ENCODE measurements at places on chromosomes 11 and 22.
A peak's percentile ranks its signal among the peaks of the same experiment; 100 is the strongest.

- DNase-seq = no peak
These were observed 6.3 kb downstream of the PPP2R1B start for GRCh38 chr11:111759778-111760407.

GRCh38 chr11:26348776-26349175 lies 16.8 kb downstream of the ANO3 start:
- no peak for DNase-seq

GRCh38 chr11:111548525-111548924 lies 8.0 kb downstream of the LAYN start:
- DNase-seq = no peak

GRCh38 chr11:63698976-63699733 lies 17.9 kb downstream of the RTN3 start:
- DNase-seq = no peak

- no peak for DNase-seq
These were observed 11.9 kb upstream of the CLMP start for GRCh38 chr11:123206791-123207434.

GRCh38 chr22:20771918-20772625 lies 1.8 kb upstream of the SERPIND1 start:
- DNase-seq = no peak

- no peak for DNase-seq
These were observed 11.3 kb upstream of the ADORA2A start for GRCh38 chr22:24416095-24416494.

- DNase-seq = peak; percentile 54
These were observed 781 bp downstream of the SIDT2 start for GRCh38 chr11:117179048-117179999.

DNA sequence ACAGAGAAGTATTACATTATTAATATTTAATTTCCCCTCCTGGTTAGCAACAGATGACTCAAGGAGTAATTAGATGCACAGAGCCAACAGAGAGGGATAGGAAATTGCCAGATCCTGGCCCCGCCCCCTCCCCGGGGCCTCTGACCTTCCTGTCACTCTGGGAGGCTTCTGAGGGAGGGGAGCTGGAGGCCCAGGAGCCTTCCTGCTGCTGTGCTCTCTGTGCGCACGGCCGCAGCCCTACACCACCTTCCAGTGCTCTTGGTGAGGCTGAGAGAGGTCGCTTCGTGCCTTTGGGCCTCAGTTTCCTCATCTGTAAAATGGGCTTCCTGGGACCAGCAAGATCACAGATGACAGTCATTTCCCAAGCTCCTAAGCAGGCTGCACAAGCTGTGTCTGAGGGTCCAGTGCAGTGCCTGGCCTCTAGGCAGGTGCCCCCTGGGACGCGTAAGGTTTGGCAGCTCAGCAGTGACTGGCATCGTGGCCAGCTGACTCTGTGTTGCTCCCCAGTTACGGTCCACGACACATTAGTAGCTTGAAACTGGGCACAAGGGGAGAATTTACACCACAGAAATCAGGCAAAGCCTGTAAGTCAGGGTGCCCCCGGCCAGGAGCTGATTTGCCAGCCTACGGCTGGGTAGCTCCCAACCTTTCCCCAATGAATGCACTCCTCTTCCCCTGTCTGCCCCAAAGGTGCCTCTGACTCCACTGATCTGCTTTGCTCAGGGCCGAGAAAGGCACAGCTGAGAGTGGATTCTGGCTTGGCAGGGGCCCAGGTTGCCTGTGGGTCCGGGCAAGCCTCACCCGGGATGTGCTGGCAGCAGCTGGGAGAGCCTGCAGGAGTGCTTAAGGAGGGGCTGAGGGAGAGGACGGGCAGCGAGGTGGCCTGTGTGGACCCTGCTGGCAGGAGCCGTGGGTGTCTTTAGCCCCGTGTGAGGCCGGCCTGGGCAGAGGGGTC lies 2.3 kb downstream of the ADORA2A start:
- DNase-seq = no peak

Measured in germinal center (tissue), 1 donor.